ENCODE measurements at places on chromosomes 5 and 9.

DNA sequence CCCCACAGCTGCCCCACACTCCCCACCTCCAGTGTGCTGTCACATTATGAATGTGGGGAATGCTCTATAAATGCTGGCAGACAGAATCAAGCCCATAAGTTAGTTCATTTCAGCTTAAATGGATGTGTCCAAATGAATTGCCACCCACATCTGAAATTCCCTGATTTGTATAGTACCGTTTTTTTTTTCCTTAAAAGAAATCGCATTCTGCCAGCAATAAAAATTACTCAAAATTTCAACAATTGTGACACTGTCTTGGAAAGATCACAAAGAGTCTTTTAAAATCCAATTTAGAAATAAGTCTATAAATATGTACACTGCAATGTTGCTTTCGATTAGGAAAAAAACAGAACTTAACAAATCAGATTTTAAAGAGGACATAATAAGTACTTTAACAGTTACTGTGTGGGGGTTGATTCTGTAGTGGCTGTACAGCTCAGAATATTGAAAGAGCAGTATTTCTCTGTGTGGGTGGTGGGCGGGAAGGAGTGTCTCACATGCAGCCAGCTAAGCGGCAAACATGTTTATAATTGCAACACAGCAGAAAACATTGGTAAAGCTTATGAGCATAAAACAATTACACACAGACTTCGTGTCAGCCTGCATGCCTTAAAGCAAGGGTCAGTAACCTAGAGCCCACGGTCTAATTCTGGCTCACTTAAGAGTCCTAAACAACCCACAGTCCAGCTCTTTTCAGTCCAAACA is 24.9 kb upstream of the CSNK1G3 start:
- no peak for DNase-seq

DNA sequence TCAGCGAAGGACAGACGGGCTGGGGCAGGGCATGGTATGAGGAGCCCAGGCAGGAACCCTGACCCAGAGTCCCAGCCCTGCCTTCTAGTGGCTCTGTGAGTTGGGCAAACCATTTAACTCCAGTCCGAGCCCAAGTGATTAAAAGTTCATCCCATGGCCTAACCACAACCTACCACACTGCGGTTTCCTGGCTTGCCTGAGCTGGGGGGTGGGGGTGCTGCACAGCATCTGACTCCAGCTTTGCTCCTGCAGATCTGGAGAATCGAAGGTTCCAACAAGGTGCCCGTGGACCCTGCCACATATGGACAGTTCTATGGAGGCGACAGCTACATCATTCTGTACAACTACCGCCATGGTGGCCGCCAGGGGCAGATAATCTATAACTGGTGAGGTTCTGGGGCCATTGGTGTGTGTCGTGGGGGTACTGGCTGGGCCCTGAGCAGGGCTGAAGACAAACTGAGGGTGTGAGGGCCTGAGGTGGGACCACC is 49.0 kb downstream of the STOM start:
- DNase-seq = peak; percentile 42

DNA sequence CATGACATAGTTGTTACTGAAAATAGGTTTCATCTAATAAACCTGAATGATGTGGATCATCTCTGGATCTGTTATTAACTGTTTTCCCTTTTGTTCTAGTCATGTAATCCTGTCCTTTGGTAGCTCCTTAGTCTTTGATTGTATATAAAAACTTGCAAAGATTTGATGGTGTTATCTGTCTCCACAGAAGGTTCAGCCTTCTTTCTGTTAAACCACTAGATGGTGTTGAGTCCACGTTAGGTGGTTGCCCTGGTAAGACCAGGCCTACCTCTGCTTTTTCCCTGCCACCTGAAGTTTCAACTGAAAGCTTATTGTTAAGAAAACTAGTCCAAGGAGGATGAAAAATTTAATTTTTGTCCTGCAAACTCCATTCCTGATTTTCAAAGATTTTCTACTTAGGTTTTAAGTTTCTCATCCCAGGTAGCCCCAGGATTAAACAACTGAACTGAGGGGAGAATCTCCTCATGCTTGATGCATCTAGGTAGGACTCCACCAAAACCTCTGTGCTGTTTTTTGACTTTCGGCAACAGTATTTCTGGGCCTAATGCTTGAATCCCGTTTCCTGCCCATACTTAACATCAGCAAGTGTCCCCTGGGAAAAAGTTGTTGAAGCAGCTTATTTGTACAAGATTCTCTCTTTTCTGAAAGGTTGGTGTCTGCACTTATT is 68.5 kb downstream of the RICTOR start:
- no peak for DNase-seq

DNA sequence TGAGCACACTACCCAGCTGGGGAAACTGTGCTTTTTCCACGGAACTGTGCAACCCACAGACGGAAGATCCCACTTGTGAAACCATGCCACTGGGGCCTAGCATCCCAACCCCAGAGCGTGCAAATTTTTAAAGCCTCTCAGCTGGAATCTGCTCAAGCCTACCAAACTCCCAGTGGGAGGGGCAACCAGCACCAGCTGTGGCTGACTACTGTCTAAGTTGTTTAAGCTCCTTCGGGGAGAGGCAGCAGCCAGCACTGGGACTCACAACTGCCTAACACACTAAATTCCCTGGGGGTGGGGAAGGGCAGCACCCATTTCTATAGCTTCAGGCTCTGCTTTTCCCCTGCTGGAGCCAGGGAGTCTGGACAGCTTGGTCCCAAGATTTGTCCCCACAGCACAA is 287.6 kb upstream of the MSX2 start:
- DNase-seq = no peak
